ELF-1 (cell line): ENCODE measurements at places on chromosomes 16 and 17.

DNA sequence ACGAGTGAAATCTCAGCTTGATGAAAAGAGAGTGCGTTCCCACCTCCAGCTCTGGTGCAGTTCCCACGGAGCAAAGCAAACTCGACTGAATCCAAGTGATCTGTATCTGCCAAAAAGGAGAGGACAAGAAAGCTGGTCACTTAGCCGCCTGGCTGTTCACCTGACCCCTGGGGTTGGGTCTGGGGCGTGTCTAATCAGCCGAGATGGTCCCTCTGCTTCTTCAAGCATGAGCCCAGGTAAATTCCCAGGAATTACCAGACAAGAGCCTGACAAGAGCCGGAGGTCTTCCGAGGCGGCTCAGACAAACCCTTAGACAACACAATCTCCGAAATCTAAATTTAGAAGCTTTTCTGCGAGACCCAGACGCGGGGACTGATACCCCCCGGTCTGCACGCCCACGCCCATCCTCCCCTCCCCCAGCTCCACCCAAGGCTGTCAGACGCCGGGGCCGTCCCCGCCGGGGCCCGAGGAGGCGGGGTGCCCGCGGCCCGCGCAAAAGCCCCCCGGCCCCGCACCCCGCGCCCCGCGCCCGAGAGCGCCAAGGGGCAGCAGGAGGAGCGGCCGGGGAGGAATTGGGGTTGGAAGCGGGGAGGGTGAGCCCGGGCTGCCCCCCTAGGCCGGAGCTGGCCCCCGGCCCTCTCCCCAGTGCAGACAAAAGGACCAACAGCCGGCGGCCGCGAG is 674 bp downstream of the ZNF821 start:
- peak; percentile 78 for DNase-seq

DNA sequence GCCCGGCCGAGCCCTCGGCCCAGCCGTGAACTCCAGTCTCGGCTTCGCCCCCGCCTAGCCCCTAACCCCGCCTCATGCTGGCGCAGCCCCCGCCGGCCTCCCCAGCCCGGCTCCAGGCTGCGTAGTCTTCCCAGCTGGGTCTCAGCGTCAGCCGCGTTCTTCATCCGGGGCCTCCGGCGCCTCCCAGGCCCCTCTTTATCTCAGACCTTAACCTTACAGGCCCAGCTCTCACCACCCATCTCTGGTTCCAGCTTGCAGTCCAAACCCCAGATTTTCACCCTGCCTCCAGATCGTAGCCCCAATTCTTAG is at the start of gene PROCA1:
TSS of gene PROCA1 (minus strand) at position 166 of the 309 bp plus-strand sequence. CDS start 228 bp downstream, outside the sequence.
- no peak for DNase-seq

GRCh38 chr16:27781981-27782880 is 232.3 kb downstream of the KATNIP start:
- DNase-seq = no peak

- DNase-seq = no peak
Measured at GRCh38 chr16:22265351-22265750, 31.9 kb upstream of the POLR3E start.

DNA sequence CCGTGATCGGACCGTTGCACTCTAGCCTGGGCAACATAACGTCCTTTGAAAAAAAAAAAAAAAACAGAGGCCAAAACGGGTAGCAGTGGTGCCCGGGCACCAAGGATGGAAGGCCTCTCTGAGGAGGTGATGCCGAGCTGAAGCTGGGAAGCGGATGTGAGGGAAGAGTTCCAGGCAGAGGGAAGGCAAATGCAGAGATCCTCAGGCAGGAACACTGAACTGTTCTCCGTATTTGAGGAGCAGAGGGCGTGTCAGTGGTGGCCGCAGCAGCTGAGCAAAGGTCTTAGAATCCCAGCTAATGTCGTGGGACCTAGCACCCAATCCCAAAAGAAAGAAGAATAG is 656 bp upstream of the KCTD13 start:
- no peak for DNase-seq

- DNase-seq = no peak
Measured at GRCh38 chr16:65463652-65464260, 341.9 kb upstream of the CDH11 start.

DNA sequence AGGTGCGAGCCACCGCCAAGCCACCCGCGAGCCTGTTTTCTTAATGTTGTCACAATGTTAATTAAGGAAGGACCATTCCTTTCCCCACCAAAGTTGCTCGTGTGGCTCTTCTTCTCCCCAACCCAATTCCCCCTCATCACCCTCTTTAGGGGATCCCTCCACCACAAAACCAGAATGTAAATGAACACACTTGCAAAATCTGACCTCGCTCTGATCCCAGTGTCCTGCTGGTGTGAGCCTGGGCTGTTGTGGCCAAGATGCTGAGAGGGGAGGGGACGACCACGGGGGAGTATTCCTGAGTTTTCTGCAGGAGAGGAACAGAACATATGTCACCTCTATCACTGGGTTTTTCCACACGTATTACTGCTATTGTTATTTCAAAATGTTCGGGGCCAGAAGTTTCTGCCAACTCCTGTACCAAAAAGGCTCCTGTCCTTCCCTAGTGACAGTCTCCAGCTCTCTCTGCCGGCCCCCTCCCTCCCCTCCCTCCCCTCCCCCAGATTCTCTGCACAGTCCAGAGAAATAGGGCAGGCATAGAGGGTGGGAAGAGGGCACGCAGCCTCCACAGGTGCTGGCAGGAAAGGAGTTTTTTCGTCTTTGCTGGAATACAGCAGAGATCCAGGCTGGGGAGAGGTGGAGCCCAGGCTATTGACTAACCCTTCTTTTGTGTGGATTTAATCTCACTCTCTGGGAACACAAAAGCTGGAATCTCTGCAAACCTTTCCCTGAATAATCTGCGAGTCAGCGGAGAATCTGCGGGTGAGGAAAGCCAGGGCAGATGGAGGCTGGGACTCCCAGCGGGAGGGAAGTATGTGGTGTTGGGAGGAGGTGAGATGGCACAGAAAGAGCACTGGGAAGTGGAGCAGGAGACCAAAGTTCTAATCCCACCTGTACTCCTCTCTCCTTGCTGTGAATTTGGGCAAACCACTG is 4.5 kb upstream of the CA4 start:
- no peak for DNase-seq

DNA sequence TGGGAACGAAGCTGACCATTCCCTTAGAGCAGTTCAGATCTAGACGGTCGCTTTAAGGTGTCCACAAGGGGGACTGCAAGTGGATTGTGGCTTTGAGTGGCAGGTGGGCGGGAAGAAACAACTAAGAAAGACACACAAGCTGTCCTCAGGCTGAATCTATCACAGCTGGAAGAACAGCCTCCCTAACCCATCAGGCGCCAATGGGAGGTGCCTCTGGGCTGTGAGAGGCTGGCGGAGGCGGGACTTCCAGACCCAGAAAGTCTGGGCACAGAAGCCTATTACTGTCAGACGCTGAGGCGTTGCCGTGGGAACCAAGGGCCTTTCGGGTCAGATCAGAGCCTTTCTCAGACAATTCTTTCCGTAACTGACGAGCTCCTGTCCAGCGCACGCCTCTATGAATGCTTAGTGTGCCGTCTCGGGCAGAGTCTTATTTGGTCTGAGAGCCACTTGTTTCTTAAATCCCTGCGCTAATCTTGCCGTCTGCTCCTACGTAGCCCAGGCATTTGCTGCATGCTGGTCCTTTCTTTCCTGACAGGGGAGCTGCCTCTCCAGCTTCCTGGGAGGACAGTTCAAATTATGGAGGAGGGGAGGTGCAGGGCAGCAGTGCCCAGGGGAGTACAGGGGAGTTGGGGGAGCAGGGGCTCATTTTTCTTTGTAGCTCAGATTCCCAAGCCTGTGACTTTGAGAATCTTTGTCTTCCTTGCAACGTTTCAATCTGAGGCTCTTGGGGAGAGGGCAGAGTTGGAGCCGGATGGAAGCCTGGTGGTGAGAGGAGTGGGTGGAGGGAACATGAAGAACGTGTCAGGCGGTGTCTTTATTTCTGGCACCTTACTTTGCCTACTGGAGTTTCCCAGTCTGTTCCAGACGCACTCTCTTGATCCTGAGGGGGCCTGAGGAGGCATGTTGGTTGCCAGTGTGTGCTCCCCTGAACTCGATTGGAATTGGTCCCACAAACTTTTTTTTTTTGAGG is 618.7 kb downstream of the KCNJ18 start:
- DNase-seq = peak; percentile 77

DNA sequence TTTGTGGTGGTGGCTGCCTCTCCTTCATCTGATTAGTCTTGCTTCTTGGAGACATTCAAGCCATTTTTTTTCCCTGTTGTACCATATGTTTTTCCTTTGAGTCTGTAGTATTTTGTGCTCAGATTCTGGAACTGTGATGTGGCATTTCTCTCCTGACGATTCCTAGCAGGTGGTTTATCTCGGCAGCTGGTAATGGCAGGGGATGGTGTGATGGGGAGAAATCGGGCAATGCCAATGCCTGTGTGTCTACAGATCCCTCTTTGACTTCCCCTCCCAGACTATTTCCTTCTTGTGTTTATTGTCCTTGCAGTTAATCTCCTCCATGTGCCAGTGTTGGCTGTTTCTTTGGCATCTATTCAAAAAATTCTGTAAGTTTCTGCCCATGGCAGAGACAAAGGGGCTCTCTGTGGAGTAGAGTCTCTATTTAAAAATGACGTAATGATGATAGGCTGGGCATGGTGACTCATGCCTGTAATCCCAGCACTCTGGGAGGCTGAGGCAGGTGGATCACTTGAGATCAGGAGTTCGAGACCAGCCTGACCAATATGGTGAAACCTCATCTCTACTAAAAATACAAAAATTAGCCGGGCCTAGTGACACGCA is 90.2 kb upstream of the ERCC4 start:
- DNase-seq = no peak

GRCh38 chr16:56295739-56296527 is 104.6 kb downstream of the GNAO1 start:
- DNase-seq = no peak

DNA sequence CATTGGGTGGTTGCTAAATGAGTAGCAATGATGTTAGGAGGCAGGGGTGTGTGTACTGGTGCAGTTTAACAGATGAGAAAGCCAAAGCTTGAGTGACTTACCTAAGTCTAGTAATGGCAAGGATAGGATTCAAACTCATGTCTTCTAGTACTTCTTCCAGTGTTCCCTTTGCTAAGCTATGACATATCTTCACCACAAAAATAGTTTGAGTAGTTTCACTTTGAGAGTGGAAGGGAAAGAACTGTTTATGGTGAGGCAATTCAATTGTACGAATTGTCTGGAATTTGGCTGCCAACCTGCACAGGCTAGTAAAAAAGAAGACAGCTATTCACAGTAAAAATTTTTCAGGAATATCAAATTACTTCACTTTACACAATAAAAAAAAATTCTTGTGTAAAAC is 138.0 kb downstream of the NLK start:
- no peak for DNase-seq

- DNase-seq = peak; percentile 46
Measured at GRCh38 chr17:80364091-80364691, 50.8 kb upstream of the ENDOV start.

DNA sequence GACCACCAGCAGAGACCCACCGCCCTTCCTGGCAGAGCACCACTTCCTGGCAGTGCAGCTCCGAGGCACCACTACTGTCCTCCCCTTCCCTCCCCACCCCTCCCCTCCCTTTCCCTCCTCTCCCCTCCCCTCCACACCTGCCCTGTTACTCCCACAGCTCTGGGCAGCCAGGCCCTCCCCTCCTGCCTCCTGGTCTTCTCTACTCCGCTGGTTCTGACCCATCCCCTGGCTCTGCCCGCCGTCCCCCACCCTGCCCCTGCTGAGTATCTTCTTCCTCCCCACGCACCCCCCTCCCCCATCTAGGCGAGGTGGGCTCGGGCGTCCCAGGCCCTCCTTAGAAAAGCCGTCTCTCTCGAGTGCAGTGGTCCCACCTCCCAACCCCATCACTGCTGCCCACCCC is 77.7 kb downstream of the AMFR start:
- DNase-seq = no peak

- DNase-seq = no peak
Measured at GRCh38 chr17:12536021-12536420, 129.7 kb upstream of the MYOCD start.

DNA sequence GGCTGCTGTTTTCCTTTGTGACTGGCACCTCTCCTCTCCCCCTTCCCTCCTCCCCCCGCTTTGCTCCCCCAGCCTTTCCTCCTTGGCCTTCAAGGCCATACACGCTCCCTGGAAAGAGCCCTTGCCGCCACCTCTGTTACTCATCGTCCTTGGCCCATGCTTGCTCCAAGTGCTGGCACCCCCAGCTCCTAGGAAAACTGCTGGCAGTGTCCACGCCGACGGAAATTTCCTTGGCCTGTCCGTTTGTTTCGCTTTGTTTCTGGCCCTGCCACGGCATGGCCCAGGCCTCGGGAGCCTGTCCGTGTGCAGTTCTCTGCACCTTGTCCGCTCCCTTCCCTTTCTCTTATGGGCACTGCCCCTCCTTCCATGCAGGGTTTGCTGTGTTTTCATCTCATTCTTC is 18.0 kb downstream of the CA5A start:
- DNase-seq = no peak

DNA sequence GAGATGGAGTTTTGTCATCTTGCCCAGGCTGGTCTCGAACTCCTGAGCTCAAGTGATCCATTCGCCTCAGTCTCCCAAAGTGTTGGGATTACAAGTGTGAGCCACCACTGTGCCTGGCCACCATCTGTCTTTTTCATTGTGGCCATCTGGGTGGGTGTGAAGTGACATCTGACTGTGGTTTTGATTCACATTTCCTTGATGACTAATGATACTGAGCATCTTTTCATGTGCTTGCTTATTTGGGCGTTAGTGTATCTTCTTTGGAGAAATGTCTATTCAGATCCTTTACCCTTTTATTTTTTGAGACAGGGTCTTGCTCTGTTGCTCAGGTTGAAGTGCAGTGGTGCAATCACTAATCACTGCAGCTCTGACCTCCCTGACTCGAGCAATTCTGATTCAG is 53.9 kb upstream of the ERN1 start:
- no peak for DNase-seq

DNA sequence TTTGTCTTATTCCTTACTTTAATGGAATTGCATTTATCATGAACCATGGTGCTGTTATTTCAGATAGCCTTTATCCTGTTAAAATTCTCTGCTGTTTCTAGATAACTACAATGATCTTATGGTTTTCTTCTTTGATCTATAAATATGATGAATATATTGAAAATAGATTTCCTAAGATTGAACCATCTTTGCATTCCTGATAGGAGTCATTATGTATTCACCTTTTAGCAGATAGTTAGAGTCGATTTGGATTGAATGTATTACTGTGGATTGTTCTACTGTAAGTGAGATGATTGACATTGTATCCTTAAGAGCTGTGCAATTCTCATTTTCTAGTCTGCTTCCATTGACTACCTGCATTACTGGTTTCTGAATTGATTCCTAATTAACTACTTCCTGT is 165.0 kb upstream of the CACNG3 start:
- DNase-seq = no peak

DNA sequence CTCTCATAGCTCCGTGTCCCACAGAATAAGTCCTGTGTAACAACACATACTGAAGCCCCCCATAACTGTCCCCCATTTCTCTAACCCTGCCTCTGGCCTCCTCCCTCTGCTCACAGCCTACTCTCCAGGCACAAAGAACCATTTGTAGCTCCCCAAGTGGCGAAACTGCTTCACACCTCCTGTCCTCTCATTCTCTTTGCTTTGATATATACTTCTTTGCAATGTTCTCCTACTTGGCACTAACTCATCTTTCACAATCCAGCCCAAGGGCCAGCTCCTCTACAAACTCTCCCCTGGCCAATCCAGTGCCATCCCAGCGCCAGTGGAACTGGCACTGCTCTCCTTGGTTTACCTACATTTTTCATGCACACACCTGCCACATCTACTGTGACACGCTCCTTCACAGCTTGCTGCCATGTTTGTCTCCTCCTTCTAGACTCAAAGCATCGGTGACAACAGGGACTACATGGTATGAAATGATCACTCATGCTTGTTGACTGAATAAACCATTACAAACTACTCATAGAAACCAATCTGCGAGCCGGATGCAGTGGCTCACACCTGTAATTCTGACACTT is 12.8 kb downstream of the CYTH1 start:
- no peak for DNase-seq

- DNase-seq = no peak
Measured at GRCh38 chr16:50735629-50736122, 6.2 kb upstream of the CYLD start.
